ENCODE measurements at places on chromosomes 16 and 17.

GRCh38 chr17:79777894-79778503 is at the start of gene CBX2:
Gene CBX2, plus strand, starts transcription at chr17:79778148. Its CDS starts 88 bp downstream, at chr17:79778236.
- DNase-seq = peak; percentile 82

- no peak for DNase-seq
These were observed 310.5 kb upstream of the IRX5 start for GRCh38 chr16:54620197-54620596.

GRCh38 chr16:54347961-54348360 is 61.4 kb upstream of the IRX3 start:
- DNase-seq = no peak

DNA sequence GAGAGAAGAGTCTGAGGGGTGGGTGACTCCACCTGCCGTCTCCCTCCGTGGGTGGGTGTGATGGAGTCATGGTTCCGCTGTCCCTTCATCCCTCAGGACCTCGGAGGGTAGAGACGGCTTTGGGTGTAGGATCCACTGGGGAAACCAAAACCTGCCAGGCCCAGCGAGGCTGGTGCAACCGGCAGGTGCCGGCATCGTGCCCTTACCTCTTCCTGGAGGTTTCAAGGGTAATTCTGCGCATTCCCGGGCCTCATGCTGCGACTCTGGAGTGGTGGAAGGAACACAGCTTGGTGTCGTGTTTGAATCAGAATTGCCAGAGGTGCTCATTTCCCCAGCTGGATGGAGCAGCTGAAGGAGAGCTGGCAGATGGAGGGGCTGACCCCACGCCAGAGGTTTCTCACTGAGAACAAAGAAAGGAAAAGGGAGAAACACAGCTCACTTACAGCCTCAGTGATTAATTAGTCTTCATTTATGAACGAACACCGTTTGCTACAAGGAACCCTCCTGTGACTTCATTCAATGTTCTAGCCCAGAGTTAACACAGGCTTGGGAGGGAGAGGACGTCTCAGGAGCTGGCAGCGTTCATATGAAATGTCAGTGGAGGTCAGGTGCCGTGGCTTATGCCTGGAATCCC is 16.3 kb upstream of the ATP2A3 start:
- DNase-seq = no peak

DNA sequence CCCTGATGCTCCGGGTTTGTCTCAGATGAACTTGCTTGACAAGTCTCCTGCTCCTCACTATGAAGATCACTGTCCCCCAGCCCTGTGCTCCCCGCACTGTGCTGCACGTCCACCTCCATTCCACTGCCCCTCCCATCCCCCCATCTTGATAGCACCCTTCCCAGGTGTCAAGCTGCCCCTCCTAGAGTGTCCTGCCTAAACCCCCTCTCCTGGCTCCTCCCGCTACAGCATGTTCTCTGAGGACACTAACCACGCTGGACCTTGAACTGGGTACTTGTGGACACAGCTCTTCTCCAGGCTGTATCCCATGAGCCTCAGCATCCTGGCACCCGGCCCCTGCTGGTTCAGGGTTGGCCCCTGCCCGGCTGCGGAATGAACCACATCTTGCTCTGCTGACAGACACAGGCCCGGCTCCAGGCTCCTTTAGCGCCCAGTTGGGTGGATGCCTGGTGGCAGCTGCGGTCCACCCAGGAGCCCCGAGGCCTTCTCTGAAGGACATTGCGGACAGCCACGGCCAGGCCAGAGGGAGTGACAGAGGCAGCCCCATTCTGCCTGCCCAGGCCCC is 18.5 kb downstream of the DEXI start:
- DNase-seq = no peak

DNA sequence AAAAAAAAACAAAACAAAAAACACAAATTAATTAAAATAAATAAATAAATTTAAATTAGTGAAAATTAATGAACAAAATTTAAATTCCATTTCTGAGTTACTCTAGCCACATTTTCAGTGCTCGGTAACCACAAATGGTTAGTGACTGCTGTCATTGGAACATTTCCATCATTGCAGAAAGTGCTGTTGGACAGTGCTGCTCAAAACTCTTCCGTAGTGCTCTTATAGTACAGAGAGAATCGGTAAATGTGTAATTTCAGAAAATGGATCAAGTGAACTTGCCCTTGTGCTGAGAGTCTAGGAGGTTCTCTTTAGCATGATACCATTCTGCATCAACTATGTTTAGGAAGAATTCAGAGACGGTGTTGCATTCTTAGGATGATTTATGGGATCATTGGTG is 23.7 kb downstream of the ZNRF1 start:
- DNase-seq = no peak

DNA sequence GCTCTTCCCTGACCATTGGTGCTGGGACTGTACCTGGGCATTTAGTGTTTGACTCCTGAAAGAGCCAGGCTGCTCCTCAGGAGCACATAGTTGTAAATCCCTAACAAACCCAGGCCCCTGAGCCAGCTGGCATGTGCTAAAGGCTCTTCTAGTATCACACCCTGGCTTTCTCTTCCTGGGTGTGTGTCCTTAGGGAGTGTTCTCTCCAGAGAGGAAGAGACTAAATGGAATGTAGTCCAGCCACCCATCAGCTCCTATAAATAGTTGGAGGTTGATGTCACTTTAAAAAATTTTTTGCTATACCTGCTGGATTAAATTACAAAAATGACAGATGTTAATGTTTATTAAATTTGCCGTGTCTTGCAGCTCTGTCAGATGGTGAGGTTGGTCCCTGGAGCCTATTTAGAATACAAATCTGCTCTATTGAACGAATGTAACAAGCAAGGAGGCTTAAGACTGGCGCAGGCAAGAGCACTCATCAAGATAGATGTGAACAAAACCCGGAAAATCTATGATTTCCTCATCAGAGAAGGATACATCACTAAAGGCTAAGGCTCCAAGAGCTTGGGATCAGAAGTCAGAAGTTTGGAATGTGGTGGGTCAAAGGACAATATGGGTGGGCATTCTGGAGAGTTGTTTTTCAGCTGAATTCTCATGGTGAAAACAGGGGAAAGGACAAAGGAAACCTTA is 13.1 kb upstream of the DUSP14 start:
- DNase-seq = peak; percentile 64

- DNase-seq = no peak
These were observed 4.4 kb upstream of the HIC1 start for GRCh38 chr17:2050300-2051060.

DNA sequence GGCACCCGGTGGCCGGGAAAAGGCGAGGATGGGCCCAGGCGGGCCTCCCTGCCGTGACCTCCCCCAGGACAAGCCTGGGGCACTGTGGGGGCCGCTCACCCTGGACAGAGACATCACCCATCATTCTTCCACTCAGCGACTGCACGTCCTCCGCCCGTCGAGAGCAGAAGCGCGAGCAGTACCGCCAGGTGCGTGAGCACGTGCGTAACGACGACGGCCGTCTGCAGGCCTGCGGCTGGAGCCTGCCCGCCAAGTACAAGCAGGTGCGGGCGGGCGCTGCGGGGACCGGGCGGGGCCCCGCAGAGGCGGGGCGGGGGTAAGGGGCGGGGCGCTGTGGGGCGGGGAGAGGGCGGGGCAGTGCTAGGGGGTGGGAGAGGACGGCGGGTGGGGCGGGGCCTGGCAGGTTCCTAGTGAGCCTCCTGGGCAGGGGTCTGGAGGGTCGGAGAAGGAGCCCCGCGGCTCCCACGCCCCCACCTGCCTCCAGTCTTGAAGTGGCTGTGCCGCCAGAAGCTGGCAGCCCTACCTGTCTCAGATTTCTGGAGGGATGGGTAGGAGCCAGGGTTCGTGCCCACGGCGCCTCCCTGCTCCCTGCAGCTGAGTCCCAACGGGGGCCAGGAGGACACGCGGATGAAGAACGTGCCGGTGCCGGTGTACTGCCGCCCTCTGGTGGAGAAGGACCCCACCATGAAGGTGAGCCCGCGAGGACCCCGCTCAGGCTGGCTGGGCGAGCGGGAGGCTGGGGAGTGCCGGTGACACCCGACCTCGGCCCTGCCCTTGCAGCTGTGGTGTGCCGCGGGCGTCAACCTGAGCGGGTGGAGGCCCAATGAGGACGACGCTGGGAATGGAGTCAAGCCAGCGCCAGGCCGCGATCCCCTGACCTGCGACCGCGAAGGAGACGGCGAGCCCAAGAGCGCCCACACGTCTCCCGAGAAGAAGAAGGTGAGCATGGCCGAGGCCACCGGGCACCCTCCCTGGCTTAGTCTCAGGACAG is 7.5 kb downstream of the NME3 start:
- peak; percentile 45 for DNase-seq

- DNase-seq = no peak
These were observed 246.6 kb upstream of the MAF start for GRCh38 chr16:79847101-79847500.

DNA sequence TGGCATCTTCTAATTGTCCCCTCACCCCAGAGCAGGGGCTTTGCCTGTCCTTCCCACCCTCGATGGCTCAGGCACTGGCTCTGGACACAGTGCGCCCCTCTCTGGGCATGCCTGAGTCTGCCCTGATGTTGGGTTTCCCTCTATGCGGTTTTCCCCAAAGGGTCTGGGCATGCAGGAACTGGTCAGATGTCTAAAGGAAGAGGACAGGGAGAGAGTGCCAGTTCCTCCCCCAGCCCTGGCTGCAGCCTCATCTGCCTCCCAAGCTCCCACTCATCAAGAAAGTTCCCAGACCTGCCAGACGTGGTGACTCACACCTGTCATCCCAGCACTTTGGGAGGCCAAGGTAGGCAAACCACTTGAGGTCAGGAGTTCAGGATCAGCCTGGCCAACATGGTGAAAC is 41.3 kb upstream of the PABPN1L start:
- DNase-seq = peak; percentile 59

DNA sequence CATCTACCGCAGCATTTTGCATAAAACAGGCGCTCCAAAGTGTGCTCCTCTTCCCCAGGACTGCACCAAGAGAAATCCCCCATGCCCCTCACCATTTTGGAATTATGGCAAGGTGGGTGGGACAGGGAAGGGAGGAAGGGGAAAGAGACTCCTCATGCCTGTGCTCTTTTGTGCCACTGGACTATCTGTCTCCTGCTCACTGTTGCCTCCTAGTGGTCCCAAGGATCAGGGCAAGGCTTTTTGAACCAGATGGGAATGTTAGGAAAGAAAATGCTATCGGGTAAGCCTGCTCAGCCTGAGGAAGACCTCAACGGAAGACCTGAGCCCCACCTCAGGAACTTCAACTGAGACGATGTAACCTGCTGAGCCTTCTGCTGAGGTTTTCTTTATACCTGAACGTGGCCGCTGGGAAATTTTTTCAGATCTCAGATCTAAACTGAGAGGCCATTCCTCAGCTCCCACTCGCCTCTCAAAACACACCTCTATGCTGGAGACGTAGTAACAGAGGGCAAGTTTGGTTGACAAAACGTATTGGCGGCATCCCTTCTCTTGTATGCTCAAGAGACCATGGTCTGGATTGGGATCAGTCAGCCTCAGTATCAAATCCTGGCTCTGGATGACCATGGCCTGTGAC is 58.3 kb downstream of the SPACA3 start:
- peak; percentile 66 for DNase-seq

DNA sequence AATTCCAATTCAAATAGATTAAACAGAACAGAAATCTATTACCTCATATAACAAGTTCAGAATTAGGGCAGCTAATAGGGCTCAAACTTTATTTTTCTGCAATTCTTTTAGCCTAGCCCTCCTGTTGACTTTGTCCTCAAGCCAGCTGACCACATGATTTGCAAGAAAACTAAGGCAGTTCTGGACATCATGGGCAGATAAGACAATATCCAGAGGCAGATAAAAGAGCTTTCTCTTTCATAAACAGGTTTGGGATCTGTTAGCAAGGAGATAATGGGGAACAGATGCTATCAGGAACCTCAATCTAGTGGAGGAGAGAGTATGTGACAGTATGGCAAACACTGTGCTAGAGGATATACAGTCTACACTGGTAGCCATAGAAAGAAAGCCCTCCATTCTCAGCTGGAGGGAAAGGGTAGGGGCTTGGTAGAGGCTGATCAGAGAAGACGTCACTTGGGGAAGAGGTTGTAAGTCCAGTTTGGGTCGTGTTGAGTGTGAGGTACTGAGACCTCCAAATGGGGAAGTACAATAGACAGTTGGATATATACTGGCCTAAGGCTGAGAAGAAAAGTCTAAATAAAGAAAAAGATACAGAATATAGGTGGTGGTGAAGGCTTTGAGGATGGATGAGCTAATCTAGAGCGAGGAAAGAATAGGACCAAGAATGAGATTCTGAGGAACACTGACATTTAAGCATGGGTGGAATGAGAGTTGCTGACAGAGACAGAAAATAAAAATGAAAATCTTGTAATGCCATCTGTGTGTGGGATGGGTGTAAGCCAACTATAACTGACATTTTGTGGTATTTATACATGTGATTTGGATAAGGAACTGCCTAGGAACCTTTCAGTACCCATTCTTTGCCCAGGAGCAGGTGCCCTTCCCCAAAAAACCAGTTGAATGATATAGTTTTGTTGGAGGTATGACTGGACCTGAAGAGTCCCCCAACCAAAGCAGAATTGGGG is 67.4 kb downstream of the CYB561 start:
- DNase-seq = no peak

DNA sequence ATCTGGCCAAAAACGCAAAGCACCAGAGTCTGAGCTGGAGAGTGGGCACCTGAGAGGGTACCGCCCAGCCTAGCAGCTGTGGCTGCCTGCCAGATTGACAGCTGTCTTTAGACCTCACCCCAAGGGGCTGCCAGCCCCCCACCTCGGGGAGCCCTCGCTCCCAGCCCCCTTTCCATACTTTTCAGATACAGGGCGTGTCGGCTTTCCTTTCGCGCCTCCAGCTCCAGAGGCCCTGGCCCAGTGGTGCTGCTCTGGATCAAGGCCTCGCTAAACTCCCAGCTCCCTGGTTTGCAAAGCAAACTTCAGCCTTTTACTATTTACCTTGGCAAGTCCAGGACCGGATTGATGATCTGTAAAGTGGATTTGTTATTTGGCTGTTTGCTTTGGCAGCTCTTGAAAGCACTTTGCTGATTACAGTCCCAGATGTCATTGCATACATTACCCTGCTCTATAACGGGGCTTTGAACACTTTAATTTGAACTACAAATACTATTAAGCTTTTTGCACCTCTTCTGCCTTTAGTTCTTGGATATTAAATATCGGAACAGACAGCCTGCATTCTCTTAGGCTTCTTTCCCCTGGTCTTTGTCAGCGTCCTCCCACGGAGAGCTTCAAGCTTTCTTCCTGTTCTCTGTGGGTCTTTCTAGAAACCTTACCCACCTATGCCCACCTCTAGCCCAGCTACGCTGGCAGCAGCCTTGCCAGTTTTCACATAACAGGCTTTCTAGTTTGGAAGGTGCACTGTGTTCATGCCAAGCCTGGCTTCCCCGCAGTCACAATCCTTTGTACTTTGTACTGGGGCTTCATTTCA is 63.6 kb upstream of the TBX2 start:
- DNase-seq = no peak

- DNase-seq = peak; percentile 72
These were observed 22.7 kb upstream of the SRCIN1 start for GRCh38 chr17:38628441-38628840.

DNA sequence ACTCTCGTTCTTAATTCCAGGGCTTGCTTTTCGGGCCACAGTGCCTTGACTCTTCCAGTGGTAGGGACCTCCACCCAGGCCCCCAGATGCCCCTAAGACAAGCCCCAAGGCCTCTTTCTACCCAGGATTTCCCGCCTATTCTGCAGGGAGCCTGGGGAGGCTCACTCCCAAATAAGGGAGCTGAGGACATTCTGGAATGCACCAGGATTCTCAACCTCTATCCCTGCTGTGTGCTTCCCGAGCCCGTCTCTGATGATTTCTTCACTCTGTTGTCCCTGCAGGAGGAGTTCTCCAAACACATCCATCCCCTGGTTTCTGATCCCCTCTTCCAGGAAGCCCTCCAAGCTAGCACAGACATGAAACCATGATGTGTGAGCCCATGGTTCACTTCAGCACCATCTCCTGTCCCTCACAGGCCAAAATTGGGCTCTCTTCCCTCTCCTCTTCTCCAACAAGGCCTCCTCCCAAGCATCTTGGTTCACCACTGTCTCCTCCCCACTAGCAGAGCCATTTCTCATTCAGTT is 255.9 kb downstream of the KATNIP start:
- DNase-seq = no peak

GRCh38 chr16:27598931-27599565 is 49.1 kb downstream of the KATNIP start:
- DNase-seq = no peak
